ENCODE measurements at places on chromosomes 4 and X.

GRCh38 chr4:94403751-94404150 lies 48.0 kb upstream of the PDLIM5 start:
- DNase-seq, result no peak

- no peak for DNase-seq
These were observed 94.6 kb downstream of the FAM9B start for GRCh38 chrX:8939322-8939721.

GRCh38 chr4:186190581-186191199 lies 677 bp upstream of the CYP4V2 start:
- peak; percentile 32 for DNase-seq

DNA sequence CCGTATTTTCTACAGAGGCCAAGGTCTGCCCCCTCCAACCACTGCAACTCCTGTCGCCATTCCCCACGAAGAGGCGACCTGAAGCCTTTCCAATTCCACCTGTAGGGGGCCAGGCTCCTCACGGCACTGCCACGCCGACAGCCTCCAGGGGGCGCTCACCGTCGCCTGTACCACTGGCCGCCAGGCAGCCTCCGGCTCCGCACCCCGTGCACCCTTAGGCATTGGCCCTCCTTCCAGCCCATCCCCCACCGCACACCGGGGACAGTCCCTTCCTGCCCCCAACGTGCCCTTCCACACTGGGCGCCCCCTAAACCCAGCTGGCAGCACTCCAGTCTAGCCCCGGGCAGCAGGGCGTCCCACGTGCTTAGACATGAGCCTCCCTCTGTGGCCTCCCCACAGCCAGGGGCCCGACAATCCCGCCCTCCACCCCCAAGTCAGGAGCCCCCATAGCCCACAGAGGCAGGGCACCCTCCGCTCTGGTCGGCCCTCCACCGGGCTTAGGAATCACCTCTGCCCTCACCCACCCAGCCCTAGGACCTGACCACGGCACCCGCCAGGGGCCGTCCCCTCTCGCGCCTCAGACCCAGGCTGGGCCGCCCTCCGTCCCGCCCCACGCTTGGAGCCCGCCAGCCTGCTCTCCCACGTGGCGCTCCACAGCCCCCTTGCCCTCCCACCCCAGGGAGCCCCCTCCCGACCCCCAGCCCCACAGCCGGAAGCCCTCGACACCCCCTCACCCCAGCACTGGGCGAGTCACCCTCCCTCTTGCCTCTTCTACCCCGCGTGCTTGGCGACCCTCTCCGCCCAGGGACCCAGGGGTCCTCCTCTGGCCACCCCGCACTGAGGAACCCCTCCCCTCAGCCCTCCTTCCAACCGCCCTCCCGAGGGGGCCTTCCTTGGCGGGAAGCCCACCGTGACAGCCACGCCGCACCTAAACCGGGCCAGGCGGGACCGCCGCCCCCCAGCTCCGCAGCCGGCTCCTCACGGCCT lies 711 bp downstream of the PNMA6E start:
- no peak for DNase-seq

- no peak for DNase-seq
These were observed 6.6 kb upstream of the GRPEL1 start for GRCh38 chr4:7074426-7074825.

- DNase-seq, result no peak
These were observed 87.0 kb upstream of the FAT1 start for GRCh38 chr4:186810613-186811150.

DNA sequence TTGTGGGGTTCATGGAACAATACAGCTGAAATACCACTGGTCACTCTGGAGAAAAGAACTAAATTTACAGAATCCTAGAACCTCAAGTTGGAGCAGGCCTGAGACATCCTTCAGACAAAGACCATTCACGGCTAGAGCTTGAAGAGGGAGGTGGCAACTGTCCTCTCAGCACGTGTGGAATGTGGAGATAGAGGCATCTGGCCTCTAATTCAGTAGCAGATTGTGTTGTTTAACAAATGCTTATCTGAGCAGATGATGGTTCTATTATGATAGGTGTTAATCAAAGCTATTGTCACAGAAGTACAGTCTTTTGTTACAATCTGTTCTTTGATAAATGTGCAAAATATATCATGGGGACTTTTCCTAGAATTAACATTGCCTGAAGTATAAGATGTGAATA lies 121.7 kb upstream of the KCNIP4 start:
- no peak for DNase-seq

DNA sequence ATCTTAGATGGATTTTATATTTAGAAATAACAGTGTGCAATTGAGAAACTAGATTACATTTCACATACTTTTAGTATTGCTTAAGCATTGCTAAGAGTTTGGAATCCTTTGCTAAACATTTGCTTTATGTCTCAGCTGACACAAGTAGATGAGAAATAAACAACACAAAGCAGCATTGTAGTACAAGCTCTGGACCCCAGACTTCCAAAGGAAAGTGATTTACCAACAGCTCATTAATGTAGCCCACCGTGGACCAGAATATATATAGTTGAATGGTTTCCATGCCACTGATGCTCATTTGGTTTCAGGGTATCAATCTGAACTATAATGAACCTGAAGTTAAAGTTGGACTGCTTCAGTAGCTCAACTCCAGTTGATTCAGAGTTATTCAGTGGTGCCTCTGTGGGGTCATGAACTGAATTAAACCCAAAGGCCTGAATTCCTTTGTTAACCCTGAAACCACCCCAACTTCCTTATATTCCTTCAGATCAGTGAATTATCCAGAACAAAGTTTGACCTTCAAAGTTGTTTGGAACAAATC lies 132.1 kb upstream of the NEIL3 start:
- no peak for DNase-seq

GRCh38 chrX:28022371-28022770 lies 41.1 kb upstream of the DCAF8L1 start:
- DNase-seq, result no peak

- no peak for DNase-seq
These were observed 76.0 kb upstream of the CTSO start for GRCh38 chr4:156029691-156030090.

DNA sequence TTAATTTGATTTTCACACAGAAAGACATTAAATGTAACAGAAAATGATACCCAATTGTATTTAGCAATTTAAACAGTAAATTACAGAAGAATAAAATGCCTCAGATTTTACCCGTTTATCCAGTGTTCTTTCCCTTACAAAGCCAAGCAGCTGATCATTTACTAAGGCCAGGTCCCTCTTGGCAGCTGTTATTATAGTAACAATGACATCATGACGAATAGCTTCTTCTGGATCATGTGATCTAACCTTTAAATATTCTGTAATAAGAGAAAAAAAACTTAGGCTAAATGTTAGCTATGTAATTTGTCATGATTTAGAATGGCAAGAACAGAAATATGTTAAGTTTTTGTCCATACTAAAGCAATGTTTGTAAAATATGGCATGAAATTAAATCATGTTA lies 69.4 kb downstream of the PDS5A start:
- no peak for DNase-seq

- DNase-seq, result no peak
These were observed 125.9 kb downstream of the CFAP299 start for GRCh38 chr4:80461412-80461811.
